Retina (tissue), 1 donor: ENCODE measurements at places on chromosomes 3 and 15.

GRCh38 chr3:151377768-151378385 is 6.7 kb downstream of the P2RY12 start:
- no peak for DNase-seq

- DNase-seq, result no peak
These were observed 2.7 kb downstream of the LMAN1L start for GRCh38 chr15:74815121-74815934.

DNA sequence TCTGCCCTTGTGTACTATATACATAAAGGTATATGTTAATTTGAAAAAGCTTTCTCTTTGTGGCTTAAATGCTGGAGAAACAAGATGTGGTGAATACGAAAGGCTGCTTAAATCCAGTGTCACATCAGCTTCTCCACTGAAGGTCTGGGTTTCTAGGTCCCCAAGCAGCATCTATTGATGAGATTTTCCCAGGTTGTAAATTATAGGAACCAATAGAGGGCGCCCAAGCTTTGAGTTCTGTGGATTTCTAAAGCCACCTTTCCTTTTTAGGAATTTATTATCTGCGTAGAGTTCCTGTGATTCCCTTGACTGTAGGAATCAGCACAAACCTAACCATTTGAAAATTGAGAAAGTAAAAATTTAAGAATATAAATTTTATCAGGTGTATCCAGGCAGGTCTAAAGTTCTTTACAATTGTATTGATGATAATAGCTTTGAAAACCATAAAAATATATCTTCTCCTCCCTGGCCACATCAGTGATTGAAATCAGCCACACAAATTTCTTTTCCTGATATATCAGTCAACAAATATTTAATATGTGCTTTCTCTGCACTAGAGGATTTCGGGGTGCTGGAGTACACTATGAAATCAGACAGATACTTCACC is 88.3 kb upstream of the ADAMTSL3 start:
- DNase-seq, result peak; percentile 60

GRCh38 chr3:46049093-46049492 is 21.8 kb upstream of the XCR1 start:
- DNase-seq, result no peak

DNA sequence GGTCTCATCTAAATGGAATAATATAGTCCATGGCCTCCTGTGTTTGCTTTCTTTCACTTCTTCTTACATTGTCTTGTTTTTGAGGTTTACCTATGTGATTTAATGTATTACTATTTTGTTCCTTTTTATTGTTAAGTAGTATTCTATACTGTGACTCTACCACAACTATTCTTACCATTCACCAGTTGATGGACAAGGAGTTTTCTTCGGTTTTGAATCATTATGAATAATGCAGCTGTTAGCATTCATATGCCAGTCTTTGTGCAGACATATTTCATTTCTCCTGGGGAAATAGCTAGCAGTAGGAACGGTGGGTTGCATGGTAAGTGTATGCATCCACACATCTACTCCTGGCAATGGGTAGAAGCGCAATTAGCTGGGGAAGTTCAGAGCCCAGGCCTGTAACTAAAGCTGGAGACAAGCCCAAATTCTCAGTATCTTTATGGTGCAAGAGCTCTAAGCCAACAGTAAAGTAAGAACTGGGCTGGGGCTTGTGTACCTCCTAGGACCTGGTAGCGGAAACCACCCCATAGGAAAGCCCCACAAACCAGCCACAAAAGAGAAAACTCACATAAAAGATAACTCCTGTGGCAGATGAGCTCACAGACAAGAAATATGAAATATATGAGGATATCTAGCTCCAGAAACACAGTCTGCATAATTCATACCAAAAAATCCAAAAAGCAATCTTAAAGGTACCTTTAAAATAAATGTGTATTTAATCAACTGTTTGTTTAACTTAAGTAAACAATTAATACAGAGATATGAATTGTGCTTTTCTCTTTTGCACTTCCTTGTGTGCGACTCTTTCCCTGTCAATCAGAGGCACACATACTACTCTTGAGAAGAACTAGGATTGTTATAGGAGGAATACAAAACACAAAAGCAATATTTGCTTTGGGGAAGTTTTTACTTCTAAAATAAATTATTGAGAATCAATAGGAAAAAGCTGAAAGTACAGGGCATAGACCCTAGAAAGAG is 2.7 kb upstream of the CSTA start:
- DNase-seq, result no peak

DNA sequence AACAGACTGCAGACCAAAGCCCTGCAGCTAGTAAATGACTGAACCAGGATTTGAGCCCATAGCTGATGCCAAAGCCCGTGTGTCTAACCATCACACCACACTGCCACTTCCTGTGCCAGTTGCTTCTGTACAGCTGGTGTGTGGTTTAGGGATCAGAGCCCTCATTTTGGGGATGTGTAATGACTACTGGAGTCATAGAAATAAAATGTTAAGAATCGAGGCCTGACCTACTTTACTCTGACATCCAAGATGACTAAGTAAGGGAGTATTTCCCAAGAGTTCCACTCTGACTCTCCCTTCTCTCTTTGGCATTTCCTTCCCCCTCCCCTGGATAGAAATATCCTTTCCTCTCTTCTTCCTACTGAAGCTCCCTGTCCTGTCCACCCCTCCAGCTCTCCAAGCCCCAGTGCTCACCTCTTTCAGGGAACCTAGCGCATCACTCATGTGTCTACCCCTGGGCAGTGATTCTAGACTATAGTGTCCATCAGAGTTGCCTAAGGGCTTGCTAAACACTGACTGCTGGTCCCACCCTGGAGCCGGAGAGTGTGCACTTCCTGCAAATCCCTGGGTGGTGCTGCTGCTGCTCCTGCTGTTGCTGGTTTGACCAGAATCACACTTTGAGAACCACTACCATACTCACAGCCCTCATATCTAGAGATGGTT is 53.8 kb downstream of the MGLL start:
- no peak for DNase-seq

GRCh38 chr3:66144568-66145407 is 76.0 kb upstream of the SLC25A26 start:
- DNase-seq, result no peak

DNA sequence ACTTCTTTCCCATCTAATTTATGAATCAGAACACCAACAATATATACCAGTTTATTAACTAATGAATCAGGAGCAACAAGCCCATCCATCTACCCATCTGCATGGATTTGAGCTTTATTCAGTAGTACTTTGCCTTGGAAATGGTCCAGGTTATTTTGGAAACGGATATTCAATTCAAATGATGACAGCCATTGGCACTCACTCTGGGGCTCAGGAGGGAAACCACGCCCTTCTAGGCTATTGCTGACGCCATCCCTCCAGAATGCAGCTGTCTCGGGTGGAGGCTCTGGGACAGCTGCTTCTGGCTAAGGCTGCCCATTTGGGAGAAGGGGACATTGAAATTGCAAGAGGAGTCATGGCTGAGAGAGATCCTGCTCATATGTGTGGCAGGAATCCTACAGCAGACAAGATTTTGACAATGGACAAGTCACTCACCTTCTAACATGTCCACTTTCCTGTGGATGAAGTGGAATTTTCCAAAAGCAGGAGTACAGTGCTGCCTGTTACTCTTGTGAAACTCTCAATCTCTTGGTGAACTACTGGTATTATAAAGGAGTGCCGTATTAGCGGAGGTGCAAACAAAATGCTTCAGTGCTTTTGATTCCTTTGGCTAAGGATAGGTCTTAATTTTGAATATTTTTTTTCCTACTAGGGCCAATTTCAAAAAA is 29.3 kb upstream of the TRAK1 start:
- no peak for DNase-seq

DNA sequence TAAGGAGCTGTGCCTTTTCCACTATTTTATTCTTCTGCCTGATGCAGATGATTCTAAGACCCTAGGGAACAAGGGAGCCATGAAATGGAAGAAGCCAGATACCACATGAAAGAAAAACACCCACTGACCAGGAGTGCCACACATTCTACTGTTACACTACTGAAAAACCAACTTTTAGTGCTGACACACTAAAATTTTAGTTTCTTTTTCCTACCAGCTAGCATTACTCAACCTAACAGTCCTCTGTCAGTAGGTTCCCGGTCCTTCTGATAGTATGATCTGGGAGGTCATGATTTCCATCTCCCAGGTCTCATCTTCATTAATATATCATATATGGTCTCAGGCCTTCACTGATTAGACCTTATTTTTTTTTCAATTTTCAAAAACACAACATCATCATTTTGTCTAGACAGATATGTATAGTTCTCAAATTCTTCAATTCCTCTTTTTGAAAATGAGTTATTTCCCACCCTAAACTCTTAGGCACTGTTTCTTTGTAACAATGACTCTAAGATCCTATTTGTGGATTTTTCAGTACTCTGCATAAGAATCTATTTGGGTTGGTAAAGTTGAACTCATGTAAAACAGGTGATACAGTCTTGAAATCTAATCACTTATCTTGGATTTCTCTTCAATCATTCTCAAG is 321.8 kb downstream of the CTNNB1 start:
- no peak for DNase-seq

GRCh38 chr3:59877263-59878037 is 827.6 kb upstream of the CFAP20DC start:
- no peak for DNase-seq

DNA sequence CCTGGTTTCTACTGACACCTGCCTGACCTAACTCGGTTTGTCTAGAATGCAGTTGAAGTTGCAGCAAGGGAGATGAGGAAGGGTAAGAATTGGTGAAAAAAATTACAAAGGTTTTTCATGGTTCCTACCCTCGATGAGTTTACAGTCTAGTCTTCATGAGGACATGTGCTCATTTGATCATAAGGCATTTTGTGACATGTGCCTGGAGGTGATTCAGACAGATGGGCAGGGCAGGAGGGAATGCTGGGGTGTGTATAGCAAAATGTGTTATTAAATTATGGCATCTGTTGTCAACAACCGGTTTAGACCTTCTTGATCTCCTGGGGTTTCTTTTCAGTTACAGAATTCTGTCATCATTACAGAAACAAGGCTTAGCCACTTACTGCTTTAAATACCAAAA is 101.2 kb downstream of the CACNA1D start:
- DNase-seq, result no peak

- no peak for DNase-seq
These were observed 103.4 kb downstream of the MINAR1 start for GRCh38 chr15:79535536-79535935.

DNA sequence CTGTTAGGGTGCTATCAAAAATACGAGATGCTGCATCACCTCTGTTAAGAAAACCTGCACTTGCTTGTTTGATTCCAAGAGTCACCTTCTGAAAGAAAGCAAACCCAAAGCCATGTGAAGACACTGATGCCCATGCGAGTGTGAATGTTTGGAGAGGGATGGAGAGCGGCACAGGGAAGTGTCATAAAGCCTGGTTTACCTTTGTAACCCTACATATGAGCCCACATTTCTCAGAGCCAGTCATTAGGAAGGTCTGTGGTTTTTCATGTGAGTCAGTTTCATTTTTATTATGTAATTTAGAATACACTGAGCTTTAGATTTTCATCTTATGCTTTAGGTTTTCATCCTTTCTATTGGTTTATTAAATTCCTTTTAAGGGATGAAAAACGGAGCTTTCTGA is 896.8 kb downstream of the ROBO1 start:
- no peak for DNase-seq

DNA sequence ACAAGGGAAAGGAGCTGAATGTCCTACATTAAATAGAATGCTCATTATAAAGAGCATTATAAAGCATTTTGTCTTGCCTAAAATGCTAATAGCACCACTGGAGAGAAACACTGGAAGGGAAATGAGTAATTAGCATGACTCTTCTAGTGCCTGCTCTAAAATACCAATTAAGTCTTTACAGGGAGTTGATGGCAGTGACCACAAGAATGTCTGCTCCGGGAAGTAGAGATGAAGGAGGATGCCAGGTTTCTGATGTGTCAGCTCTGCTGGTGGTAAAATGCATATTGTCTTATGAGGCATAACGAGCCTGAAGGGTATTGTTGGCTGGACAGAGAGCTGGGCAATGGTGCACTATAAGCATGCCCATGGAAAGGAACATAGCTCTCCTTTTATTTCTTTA is 49.5 kb downstream of the MYLK start:
- DNase-seq, result no peak

DNA sequence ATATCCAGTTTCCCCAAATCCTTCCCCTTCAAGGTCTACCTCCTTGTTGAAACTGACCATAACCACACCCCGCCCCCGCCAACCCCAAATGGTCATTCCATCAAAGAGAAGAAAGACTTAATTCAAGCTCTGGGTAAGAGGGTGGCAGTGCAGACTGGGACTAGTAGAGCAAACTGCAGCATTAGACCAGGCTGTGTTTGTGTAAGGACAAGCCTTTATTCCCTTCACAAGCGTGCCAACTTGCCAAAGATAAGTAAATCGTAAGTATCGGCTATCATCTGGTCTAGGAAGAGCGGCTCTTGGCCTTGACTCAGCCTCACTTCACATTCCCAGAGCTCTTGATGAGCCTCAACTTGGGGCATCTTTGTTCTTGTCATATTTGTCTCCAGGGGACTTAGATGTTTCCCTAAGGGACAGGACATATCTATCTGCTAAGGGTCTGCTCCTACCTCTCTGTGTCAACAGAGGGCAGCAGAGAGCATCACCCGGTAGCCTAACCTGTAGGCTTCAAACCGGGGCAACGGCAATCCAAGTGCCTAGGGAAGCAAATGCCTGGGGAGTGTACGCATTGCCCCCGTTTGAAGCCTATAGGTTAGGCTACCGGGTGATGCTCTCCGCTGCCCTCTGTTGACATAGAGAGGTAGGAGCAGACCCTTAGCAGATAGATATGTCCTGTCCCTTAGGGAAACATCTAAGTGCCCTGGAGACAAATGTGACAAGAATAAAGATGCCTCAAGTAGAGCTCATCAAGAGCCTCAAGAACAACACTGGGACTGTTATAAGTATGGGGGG is 8.9 kb upstream of the MAP3K13 start:
- peak; percentile 53 for DNase-seq

GRCh38 chr15:66650433-66650832 is 51.6 kb upstream of the SMAD6 start:
- DNase-seq, result no peak

DNA sequence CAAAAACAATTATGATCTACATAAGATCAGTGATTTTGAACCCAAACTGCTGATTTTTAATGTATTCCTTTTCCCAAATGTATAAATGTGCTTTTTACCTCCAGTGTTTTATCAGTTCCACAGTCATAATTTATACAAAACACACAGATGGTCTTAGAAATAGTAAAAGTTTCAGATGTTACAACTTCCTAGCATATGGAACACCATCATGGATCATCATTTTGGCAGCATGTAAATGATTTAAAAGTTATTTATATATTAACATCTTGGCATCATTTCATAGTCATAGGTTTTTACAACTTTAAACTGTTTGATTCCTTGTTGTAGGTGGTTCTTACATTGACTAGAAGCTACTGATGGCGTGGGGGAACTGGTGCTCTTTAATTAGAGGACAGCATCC is 1025.3 kb downstream of the ROBO1 start:
- DNase-seq, result no peak
